Endothelial cell of umbilical vein (primary cell): ENCODE measurements at places on chromosomes 3 and 15. TPM values are rescaled to one million over a fixed set of nuclear protein-coding genes. Genes with fewer than 3 reads are reported as not detected.

- H3K27ac ChIP-seq: no peak overlapping the region
- H3K27me3 ChIP-seq: no peaks in the 10 kb centered on the region
- DNase-seq: no peak
- no peaks in the 10 kb centered on the region for H3K4me1 ChIP-seq
- H3K36me3 ChIP-seq: no peaks in the 10 kb centered on the region
- no peak overlapping the region for H3K4me3 ChIP-seq
Observed at GRCh38 chr15:87345961-87346360, 910.6 kb downstream of the NTRK3 start.

DNA sequence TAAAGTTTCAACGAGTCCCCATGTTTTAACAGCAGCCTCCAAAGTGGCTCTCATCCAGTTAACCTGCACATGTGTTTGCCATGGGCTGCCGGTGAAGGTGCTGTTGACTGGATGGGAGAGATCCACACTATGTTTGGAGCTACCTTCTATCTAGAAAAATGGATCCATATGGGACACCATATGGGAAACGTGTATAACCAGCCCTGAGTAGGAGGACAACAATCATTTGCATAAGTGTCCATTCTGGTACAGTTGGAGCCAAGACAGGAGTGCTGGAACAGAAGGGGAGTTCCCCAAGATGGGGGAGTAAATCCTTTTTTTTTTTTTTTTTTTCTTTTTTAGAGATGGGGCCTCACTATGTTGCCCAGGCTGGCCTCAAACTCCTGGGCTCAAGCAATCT lies 36.6 kb downstream of the MKRN2 start:
- H3K27ac ChIP-seq: no peak overlapping the region
- no peak for DNase-seq
- H3K4me3 ChIP-seq: no peak overlapping the region
- no peaks in the 10 kb centered on the region for H3K4me1 ChIP-seq

DNA sequence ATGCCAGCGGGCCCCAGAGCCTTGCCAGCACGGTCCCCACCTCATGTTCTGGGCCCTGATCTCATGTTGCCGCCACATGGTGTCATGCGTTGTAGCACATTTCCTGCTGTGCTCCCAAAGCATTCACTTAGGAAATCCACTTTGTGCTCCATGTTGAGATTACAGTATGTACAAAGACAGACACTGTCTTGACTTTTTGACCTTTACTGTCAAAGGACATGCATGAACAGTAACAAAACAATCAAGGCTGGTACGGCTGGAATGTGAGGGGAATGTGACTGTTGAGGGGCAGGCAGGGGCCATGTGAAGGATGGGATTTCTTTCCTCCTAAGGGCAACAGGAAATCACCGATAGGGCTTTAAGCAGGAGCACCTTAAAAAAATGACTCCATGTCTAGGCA lies 53.3 kb upstream of the RPL32 start:
- H3K27ac ChIP-seq: no peak overlapping the region
- no peaks in the 10 kb centered on the region for H3K36me3 ChIP-seq
- H3K27me3 ChIP-seq: peaks cover 4% of the 10 kb centered on the region
- H3K4me1 ChIP-seq: no peaks in the 10 kb centered on the region

DNA sequence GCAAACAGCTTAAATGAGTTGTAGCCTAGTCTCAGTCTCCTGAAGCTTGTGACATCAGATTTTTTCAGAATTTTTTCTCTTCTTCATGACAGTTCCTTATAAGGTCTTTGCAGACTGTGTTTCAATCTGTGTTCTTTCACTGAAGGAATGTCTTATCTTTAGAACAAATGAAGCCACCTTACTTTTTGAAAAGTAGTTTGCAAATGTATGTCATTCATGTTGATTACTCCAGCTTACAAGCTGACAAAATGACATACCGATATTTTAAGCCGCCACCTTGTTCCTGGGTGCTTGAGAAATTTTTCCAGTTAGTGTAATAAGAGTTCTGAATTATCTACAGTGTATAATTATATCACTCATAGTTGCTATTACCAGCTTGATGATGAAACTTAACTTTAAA lies 57.0 kb downstream of the ASTE1 start:
- H3K36me3 ChIP-seq: peaks cover 4% of the 10 kb centered on the region
- no peak overlapping the region for H3K27ac ChIP-seq
- H3K27me3 ChIP-seq: no peaks in the 10 kb centered on the region
- H3K4me3 ChIP-seq: no peak overlapping the region
- DNase-seq: no peak

DNA sequence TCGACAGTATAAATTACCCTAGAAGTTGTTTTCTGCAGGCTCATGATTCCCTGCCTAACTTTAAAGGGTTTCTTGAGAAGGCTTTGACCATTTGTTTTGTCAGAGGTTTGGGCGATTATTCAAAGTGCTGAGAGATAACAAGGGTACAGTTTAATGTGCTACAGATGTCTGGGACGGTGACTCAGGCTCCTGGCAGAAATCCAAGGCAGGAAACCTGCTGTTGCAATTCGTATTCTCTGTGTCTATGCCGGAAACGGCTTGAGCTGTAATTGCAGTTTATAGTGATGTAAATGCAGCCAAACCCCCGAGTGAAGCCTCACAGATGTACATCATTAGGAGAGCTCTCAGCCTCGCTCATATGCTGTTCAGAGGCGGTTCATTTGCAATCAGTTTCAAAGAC lies 65.6 kb downstream of the SYNPR start:
- H3K27me3 ChIP-seq: no peaks in the 10 kb centered on the region
- no peaks in the 10 kb centered on the region for H3K36me3 ChIP-seq
- H3K27ac ChIP-seq: no peak overlapping the region
- peak; percentile 84 for DNase-seq

DNA sequence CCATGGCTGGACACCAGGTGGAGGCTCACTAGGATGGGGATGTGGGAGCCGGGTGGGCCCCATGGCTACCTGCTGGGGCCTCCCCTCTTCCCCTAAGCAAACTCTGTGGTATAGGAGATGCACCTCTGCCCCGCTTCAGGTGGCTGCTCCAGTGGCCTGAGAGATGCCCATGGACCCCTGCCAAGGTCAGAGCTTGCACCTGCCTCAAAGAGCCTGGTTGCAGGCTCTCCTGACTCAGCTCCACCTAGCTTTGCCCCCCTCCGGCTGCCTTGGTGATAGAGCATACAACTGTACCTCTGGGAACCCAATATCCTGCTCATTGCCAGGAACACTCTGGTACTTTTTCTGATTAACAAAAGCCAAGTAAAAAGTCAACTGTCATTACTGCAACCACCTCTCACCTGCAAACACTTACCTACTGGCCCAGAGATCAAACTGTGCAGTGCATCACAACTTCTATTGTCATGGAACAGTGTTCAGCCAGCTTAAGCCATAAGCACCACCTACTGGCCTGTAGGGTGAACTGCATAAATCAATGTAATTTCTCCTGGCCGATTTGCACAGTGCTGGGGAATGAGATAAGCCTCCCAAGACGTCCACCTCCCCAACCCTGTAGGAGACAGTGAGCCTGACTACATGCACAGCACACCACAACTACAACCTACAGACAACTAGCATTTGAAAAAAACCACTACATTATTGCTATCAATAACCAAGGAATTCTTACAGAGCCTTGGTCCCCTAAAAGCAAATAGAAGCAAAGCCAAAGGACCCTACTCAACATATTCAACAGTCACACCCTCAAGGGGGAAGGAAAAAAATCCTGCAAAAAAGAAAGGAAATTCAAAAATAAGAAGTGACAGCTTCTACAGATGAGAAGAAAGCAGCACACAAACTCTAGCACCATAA lies 352.4 kb upstream of the ARHGEF26 start:
- H3K4me1 ChIP-seq: no peaks in the 10 kb centered on the region
- DNase-seq: peak; percentile 57
- H3K4me3 ChIP-seq: no peak overlapping the region
- H3K36me3 ChIP-seq: no peaks in the 10 kb centered on the region
- H3K27ac ChIP-seq: no peak overlapping the region
- H3K27me3 ChIP-seq: no peaks in the 10 kb centered on the region

DNA sequence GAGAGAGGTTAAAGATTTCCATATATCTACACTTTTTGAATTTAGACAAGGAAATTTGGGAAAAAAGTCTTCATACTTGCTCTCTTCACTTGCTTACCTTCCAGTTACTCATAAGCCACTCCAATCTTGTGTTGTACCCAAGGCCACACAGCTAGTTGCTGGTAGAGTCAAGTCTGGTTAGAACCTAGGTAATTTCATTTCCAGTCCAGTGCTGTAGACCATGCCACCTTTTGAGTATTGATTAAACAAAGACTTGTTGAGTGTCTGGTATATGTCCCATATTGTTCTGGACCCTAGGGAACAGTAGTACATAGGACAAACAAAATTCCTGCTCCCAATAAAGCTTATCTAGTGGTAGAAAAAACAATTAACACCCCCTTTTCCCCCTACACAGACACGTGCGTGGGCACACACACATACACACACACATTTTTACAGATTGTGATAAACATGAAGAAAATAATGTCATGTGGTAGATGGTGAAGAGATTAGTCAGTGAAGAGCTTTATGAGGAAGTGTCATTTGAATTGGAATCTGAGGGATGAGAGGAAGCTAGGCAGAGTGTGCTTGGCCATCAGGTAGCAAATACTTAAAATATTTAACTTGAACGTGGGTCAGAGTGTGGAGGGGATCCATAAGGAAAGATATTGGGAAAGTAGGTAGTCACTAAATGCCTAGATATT lies 2.1 kb downstream of the CMC1 start:
- H3K4me3 ChIP-seq: no peak overlapping the region
- H3K27me3 ChIP-seq: no peaks in the 10 kb centered on the region
- no peak overlapping the region for H3K27ac ChIP-seq
- H3K4me1 ChIP-seq: peaks cover 12% of the 10 kb centered on the region

The GRIP2 gene
- total RNA-seq: not detected in 2 replicates

The KIF7 gene
- total RNA-seq: 11.3 and 13.1 TPM in 2 replicates

The IL16 gene
- total RNA-seq: 0.99 and 2.1 TPM in 2 replicates
